ENCODE measurements at places on chromosomes 7 and 10. TPM values are rescaled to one million over a fixed set of nuclear protein-coding genes. Genes with fewer than 3 reads are reported as not detected.

- H3K27ac ChIP-seq: no peak overlapping the region
- H3K36me3 ChIP-seq: no peaks in the 10 kb centered on the region
- H3K4me1 ChIP-seq: peaks cover 26% of the 10 kb centered on the region
Observed at GRCh38 chr7:36670585-36671431, 53.5 kb downstream of the AOAH start.

DNA sequence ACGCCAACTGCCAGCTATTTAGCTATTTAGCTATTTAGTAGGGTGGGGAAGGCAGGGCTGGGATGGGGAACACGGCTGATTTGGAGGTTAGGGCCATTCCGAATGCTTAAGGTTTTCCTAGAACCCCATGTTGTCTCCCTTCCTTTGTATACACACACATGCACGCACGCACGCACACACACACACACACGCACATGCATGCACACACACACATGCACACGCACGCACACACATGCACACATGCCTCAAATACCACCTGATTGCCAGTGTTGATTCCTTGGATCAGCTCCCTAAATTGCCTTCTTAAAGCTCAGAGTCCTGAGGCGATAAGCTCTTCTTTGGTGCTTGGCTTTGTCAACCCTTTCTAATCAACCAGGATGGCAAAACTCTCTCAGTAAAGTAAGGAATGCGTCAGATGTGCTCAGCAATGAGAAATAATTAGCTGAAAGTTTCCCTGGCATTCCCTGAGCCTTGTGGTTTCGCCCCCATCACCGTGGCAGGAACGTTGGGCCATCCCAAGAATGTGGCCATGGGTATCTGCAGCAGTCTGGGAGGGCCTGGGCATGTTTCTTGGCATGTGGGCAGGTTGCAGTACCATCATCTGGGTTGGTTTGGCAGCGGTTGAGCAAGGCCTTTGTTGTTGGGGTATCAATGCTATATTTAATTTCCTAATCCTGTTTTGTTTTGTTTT is 305.6 kb downstream of the LRMDA start:
- H3K4me3 ChIP-seq: no peak overlapping the region
- no peaks in the 10 kb centered on the region for H3K4me1 ChIP-seq
- H3K27me3 ChIP-seq: peaks cover 15% of the 10 kb centered on the region
- no peak overlapping the region for H3K27ac ChIP-seq
- no peaks in the 10 kb centered on the region for H3K36me3 ChIP-seq

- H3K4me1 ChIP-seq: peaks cover 21% of the 10 kb centered on the region
- H3K4me3 ChIP-seq: no peak overlapping the region
- no peak for DNase-seq
- no peak overlapping the region for H3K27ac ChIP-seq
Observed at GRCh38 chr10:4263601-4263921, 478.6 kb upstream of the KLF6 start.

GRCh38 chr7:50584386-50584785 is 19.2 kb upstream of the DDC start:
- H3K4me1 ChIP-seq: no peaks in the 10 kb centered on the region
- no peaks in the 10 kb centered on the region for H3K27me3 ChIP-seq
- peak overlapping the region; percentile 32 for H3K27ac ChIP-seq

- DNase-seq: no peak
- H3K4me1 ChIP-seq: no peaks in the 10 kb centered on the region
- no peak overlapping the region for H3K27ac ChIP-seq
- H3K27me3 ChIP-seq: peaks cover 40% of the 10 kb centered on the region
Observed at GRCh38 chr10:86657396-86658011, 3.2 kb downstream of the OPN4 start.

- peaks cover 39% of the 10 kb centered on the region for H3K4me1 ChIP-seq
- no peak overlapping the region for H3K27ac ChIP-seq
- no peak for DNase-seq
- H3K4me3 ChIP-seq: no peak overlapping the region
- H3K27me3 ChIP-seq: peaks cover 9% of the 10 kb centered on the region
- peaks cover 13% of the 10 kb centered on the region for H3K36me3 ChIP-seq
Observed at GRCh38 chr10:46312953-46313352, 26.2 kb downstream of the ANTXRL start.

DNA sequence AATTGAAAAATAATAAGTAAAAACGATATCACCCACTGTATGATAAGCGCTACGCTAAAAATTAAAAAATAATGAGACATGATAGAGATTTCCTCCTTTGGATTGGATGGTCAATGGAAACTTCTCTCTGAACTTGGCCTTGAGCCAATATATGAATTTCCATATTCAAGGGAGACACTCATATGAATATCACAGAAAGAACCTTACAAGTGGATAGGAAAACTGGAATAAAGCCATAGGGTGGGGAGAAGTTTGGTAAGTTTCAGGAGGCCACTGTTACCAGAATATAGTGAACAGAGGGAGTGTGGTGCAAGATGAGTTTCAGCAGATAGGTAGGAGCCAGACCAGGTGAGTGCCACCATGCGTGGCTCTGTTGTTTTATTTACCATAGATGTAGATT is 147.2 kb downstream of the SEM1 start:
- DNase-seq: no peak
- H3K4me3 ChIP-seq: no peak overlapping the region
- H3K27ac ChIP-seq: no peak overlapping the region
- peaks cover 8% of the 10 kb centered on the region for H3K4me1 ChIP-seq
- no peaks in the 10 kb centered on the region for H3K36me3 ChIP-seq

OR6B1 gene
- not detected for total RNA-seq

PNLIPRP1 gene
- not detected for total RNA-seq

TACC2 gene
- 26.5 TPM for total RNA-seq

- H3K36me3 ChIP-seq: peaks cover 5% of the 10 kb centered on the region
- peak; percentile 53 for DNase-seq
- H3K4me3 ChIP-seq: peak overlapping the region; percentile 8
- H3K27ac ChIP-seq: peak overlapping the region; percentile 75
- H3K4me1 ChIP-seq: peaks cover 39% of the 10 kb centered on the region
Observed at GRCh38 chr10:4280461-4281189, 495.6 kb upstream of the KLF6 start.

EBLN1 gene
- total RNA-seq: not detected

DNA sequence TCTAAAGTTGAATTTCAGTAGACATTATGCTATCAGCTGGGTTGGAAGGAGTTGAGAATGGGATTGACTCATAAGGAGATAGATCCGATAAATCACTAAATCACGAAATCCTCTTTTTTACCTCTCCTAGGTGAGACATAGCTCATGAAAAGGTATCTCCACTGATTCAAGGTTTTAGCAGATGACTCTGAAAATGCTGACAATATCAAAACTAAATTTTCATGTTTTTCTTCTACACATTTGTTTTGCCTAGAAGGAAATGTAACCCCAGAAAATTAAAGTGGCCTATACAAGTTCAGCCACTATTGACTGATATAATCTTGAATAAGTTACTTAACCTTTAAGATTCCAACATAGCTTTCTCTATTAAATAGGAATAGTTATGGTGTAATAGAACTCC is 82.2 kb upstream of the VWDE start:
- H3K27me3 ChIP-seq: no peaks in the 10 kb centered on the region
- no peaks in the 10 kb centered on the region for H3K36me3 ChIP-seq
- H3K4me1 ChIP-seq: peaks cover 8% of the 10 kb centered on the region
- no peak overlapping the region for H3K27ac ChIP-seq
- no peak overlapping the region for H3K4me3 ChIP-seq

GRCh38 chr7:148461392-148462179 is 129.0 kb upstream of the C7orf33 start:
- H3K27ac ChIP-seq: no peak overlapping the region
- H3K4me1 ChIP-seq: no peaks in the 10 kb centered on the region
- no peaks in the 10 kb centered on the region for H3K27me3 ChIP-seq
- H3K36me3 ChIP-seq: no peaks in the 10 kb centered on the region
- no peak for DNase-seq

CREB5 gene
- 12.9 TPM for total RNA-seq

DNA sequence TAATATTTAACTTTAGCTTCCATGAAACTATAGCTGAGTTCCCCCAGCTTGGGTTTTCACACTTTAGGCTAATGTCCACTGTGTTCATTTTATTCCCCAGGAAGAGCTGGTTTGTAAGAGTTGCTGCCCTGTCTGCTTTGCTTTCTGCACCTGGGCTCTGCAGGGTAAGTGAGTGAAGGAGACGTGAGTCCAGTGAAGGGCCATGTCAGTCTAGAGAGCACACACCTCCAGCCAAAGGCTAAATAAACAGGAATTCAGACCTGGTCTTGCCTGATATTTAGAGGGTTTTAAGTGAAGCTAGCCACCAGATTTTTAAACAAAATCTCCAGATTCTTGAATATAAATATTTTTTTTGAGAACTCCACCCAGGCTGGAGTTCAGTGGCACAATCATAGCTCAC is 24.5 kb upstream of the FZD1 start:
- DNase-seq: no peak
- H3K36me3 ChIP-seq: no peaks in the 10 kb centered on the region
- no peaks in the 10 kb centered on the region for H3K4me1 ChIP-seq
- no peak overlapping the region for H3K4me3 ChIP-seq

SP4 gene
- total RNA-seq: 15.9 TPM

SBDS gene
- total RNA-seq: 54.6 TPM

DNA sequence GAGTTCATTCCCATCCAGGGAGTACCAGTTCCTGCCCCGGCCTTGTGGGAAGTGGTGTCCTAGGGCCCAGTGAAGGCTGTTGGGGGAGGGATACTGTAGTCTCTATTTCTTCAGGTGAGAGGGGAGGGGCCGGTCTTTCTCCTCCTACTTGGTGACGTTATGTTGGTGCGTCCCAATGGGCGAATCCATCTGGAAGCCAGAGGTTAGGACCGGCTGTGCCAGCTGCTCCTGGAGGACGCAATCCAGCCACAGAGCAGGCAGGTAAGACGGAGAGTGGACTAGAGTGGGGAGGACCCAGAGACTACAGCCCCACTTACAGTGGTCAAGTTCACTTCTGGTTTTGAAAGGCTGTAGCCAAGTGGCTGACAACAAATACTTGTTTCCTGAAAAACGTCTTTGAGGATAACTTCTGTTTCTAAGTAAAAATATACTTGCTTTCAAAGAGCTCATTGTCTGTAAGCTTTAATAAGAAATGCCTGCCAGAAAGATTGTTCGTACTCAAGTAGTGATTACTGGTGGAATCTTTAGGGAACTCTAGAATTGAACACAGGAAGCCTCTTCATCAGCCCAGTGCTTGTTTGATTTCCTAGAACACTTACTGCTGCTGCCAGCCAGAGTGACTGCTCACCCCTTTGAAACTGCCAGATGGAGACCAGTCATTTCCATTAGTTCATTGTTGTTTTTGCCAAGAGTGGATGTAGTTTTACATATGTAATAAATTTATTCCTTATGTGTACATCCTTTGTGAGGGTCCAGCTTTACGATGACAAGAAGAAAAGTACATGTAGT is 25.4 kb downstream of the RBM33 start:
- peaks cover 13% of the 10 kb centered on the region for H3K4me1 ChIP-seq
- H3K4me3 ChIP-seq: no peak overlapping the region
- no peak overlapping the region for H3K27ac ChIP-seq
- H3K36me3 ChIP-seq: peaks cover 6% of the 10 kb centered on the region
- no peak for DNase-seq

DNA sequence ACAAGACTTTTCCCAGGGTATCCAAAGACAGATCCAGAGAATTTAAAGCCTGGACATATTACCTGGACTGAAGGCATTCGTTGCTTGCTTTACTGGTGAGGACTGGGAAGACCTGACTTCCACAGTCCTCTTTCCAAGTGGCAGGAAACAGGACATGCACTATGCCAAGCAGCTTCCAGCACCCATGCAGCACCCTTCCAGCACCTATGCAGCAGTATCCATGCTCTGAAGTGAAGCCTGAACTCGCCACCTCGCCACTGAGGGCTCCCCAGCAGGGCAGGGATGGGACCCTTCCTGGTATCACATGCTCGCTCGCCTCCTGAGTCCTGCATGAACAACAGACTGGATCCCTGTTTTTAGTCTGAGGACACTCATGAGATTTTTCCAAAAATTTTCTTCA is 189.9 kb upstream of the KLF14 start:
- H3K27ac ChIP-seq: peak overlapping the region; percentile 85
- H3K36me3 ChIP-seq: peaks cover 68% of the 10 kb centered on the region
- no peak for DNase-seq
- peak overlapping the region; percentile 24 for H3K4me3 ChIP-seq
- peaks cover 82% of the 10 kb centered on the region for H3K4me1 ChIP-seq

- H3K27me3 ChIP-seq: no peaks in the 10 kb centered on the region
- no peak overlapping the region for H3K4me3 ChIP-seq
- no peaks in the 10 kb centered on the region for H3K4me1 ChIP-seq
- H3K36me3 ChIP-seq: peaks cover 57% of the 10 kb centered on the region
- H3K27ac ChIP-seq: no peak overlapping the region
Observed at GRCh38 chr7:22125436-22125835, 179.7 kb upstream of the CDCA7L start.

- no peak overlapping the region for H3K4me3 ChIP-seq
- peaks cover 23% of the 10 kb centered on the region for H3K36me3 ChIP-seq
- peaks cover 31% of the 10 kb centered on the region for H3K4me1 ChIP-seq
- H3K27ac ChIP-seq: no peak overlapping the region
- no peaks in the 10 kb centered on the region for H3K27me3 ChIP-seq
Observed at GRCh38 chr7:138978541-138979184, 2.5 kb downstream of the KIAA1549 start.

GRCh38 chr10:42980553-42981357 is 96.1 kb upstream of the RET start:
- no peak overlapping the region for H3K4me3 ChIP-seq
- no peaks in the 10 kb centered on the region for H3K4me1 ChIP-seq
- H3K27ac ChIP-seq: no peak overlapping the region
- H3K36me3 ChIP-seq: no peaks in the 10 kb centered on the region
- H3K27me3 ChIP-seq: peaks cover 47% of the 10 kb centered on the region
- DNase-seq: no peak

FGFBP3 gene
- 1.9 TPM for total RNA-seq

GRCh38 chr7:2159176-2159520 is 73.6 kb downstream of the MAD1L1 start:
- no peak for DNase-seq
- H3K4me3 ChIP-seq: no peak overlapping the region
- H3K27ac ChIP-seq: no peak overlapping the region
- peaks cover 5% of the 10 kb centered on the region for H3K36me3 ChIP-seq
- H3K4me1 ChIP-seq: peaks cover 19% of the 10 kb centered on the region

- no peak overlapping the region for H3K27ac ChIP-seq
- peaks cover 16% of the 10 kb centered on the region for H3K36me3 ChIP-seq
- H3K27me3 ChIP-seq: no peaks in the 10 kb centered on the region
- H3K4me1 ChIP-seq: no peaks in the 10 kb centered on the region
- no peak overlapping the region for H3K4me3 ChIP-seq
Observed at GRCh38 chr10:133411523-133412380, 12.7 kb downstream of the SPRN start.

NEBL gene
- total RNA-seq: 12.7 TPM

GRCh38 chr7:154903083-154903731 is 99.7 kb downstream of the PAXIP1 start:
- no peaks in the 10 kb centered on the region for H3K4me1 ChIP-seq
- no peak overlapping the region for H3K27ac ChIP-seq
- peaks cover 17% of the 10 kb centered on the region for H3K27me3 ChIP-seq
- H3K4me3 ChIP-seq: no peak overlapping the region
- H3K36me3 ChIP-seq: no peaks in the 10 kb centered on the region

- no peak for DNase-seq
- no peaks in the 10 kb centered on the region for H3K27me3 ChIP-seq
- H3K4me1 ChIP-seq: peaks cover 37% of the 10 kb centered on the region
- H3K27ac ChIP-seq: no peak overlapping the region
Observed at GRCh38 chr10:98312822-98313221, 44.8 kb upstream of the LOXL4 start.
